Hippocampal formation (tissue), 2 donors: ENCODE measurements at places on chromosomes 13 and 19.
A peak's percentile ranks its signal among the peaks of the same experiment; 100 is the strongest.

GRCh38 chr19:29978080-29978479 is 36.0 kb downstream of the URI1 start:
- DNase-seq = no peak

DNA sequence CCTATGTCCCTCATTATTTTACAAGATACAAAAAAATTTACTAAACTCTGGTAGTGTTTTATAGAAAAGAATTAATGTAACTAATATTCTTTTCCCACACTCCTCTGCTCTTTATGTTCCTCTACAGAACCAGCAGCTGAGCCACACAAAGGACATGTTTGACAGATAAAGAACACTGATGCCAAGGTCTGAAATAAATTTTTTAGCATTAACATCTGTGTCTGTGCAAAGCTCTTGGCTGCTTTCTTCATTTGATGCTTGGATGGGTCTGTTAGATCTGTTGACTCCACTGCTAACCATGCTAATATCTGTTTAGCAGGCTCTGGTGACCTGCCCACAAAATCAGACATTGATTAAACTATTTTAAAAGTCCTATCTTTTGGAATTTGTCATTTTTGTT is 2363.8 kb downstream of the PCDH9 start:
- DNase-seq = no peak

- DNase-seq = no peak
Observed at GRCh38 chr13:82976499-82976898, 905.8 kb downstream of the SLITRK1 start.

DNA sequence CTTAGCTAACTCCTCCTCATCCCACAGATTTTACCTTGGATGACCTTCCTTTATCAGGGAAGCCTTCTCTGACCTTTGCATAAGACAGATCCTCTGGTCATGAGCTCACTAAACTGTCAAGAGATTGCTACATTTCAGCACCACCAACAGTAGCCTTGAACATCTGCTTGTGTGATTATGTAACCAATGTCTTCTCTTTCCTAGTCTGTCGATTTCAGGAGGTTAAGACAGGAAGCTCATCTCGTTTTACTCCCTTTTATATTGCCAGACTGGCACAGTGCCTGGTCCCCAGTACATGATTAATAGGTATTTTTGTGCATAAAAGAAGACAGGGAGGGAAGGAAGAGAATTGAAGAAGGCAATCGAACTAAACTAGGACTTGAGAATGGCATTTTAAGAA is 1697.7 kb downstream of the EFNB2 start:
- no peak for DNase-seq

DNA sequence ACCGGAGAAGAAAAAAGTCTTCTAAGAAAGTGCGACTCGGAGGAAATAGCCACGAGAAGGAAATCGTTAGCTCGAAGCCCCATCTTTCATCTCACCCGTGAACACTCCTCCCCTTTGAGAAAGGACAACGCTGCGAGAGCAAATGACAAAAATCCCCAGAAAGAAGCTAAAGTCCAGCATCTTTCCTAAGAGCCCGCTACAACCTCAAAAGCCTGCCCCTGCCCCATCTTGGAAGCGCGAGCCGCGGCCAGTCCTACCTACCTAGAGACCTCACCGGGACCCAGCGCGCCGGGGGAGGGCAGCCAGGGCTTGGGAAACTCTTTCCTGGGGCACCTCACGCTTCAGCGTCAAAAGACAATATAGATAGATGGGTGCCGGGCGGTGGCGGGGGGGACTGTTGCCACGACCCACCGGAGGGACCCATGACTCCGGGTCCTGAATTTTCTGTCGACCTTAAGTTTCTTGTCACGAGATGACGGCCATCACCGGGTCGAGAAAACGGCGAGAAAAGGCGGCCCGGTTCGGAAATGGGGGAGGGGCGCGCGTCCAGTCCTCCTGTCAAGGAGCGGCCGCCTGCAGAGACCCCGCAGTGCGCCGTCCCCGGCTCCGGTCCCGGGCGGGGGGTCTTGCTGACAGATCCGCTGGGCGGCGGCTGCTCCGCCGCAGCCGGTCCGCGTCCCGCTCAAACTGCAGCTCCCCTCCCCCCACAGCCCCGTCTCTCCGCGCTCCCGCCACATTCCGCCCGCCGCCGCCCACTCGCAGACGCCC is 65.9 kb downstream of the KCNRG start:
- peak; percentile 30 for DNase-seq

- no peak for DNase-seq
Observed at GRCh38 chr13:41471785-41472184, 14.4 kb downstream of the RGCC start.

DNA sequence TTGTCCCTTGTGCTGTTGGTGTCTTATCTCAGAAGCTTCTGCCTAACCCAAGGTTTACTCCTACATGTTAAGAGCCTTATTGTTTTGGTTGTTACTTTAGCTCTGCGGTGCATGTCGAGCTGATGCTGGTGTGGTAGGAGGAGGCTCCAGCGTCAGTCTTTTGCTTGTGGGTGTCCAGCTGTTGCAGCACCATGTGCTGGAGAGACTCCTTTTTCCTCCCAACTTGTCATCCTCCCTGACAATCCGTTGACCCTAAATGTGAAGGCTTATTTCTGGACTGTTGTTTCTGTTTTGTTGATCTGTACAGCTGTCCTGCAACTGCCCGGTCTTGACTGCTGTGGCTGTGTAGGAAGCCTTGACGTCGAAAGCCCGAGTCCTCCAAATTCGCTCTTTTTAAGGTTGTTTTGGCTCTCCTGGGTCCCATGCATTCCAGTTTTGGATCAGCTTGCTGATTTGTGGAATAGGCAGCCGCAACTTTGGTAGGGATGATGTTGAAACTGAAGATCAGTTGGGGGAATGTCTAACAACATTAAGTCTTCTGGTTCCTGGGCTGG is 15.3 kb downstream of the NAXD start:
- no peak for DNase-seq

DNA sequence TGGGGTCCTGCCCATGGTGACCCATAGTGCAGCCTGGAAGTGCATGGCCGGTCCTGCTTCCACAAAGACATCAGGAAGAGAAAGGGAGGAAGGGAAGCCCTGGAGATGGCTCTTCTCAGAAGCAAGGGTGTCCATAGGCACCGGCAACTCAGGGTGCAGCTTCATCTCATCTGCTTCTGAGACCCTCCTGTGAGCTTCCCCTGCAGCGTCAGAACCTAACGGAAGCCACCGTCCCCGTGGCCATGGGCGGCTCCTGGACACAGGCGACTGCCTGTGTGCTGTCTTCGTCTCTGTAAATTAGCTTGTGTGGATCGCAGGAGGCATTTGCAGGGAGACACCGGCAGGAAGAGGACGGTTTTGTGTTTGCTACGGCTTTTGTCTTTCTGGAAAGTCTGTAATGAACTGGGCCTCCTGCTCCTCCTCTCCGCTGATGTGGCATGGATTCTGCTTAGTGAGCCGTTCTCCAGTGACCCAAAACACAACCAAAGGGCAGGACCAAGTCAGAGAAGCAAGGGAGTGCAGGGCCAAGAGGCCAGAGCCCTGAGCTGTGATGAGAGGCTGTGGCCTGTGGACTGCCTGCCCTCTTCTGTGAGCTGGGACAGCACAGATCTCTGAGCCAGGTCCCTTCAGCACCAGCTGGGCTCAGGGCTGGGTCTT is 2.5 kb downstream of the ATP4B start:
- no peak for DNase-seq
